ENCODE measurements at places on chromosomes 16 and 17. TPM values are rescaled to one million over a fixed set of nuclear protein-coding genes. Genes with fewer than 3 reads are reported as not detected.
A peak's percentile ranks its signal among the peaks of the same experiment; 100 is the strongest.

DNA sequence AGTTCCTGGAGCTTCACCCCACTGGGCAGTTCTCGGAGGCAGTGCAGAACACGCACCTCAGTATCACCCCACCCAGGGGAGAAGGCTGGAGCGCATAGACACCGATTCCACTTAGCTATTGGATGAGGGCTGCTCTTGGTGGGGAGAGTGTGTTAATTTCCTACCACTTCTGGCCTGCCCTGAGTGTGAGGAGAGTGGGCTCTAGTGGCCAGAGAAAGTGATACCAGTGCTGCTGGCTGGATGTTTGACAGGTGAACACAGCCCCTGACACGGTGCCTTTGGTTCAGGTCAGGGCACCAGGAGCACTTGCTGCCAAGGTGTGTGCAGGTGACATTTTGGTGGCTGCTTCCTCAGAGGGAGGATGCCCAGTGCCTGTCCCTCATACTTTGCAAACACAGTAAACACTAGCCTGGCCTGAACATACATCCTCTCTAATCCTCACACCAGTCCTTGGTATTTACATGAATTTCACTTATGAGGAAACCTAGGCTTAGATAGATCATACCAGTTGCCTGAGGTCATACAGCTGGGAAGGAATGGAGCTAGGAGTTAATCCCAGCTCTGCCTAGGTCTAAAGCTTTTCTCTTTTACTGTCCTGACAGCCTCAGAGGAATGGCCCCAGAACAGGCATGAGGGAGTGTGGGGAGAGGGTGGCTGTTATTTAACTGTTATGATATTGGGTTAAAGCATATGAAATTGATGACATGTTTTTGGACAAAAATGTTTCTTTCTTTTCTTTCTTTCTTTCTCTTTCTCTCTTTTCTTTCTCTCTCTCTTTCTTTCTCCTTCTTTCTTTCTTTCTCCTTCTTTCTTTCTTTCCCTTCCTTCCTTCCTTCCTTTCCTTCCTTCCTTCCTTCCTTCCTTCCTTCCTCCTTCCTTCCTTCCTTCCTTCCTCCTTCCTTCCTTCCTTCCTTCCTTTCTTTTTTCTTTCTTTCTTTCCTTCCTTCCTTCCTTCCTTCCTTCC lies 21.0 kb upstream of the ITGAX start:
- DNase-seq, result peak; percentile 16

KPNA2 gene
- total RNA-seq, result 394 TPM

GRCh38 chr16:66522816-66523590 lies 26.9 kb downstream of the TK2 start:
- DNase-seq, result no peak

DNA sequence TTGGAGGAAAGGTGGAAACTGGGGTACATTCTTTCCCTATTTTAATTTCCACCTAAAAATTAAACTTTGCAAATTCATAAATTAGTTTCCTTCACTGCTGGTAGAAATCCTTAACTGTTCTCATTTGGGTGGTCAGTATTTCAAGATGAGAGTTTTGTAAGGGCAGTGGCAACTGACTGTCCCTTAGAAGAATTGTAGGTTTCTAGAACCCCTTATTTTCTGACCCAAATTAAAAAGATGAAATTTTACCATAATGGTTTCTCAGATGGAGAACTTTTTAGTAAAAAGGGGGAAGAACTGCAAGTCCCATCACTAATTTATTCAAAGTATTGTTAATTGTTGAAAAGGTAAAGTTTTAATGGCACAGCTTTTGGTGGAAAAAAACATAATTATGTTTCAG lies 5.6 kb downstream of the IGF2BP1 start:
- no peak for DNase-seq

MEIOC gene
- total RNA-seq, result 16.4 TPM

ITGA2B gene
- total RNA-seq, result 0.21 TPM

- no peak for DNase-seq
Measured at GRCh38 chr16:58960034-58960433, 225.9 kb upstream of the GOT2 start.

GRCh38 chr17:37694734-37695133 lies 50.1 kb downstream of the HNF1B start:
- DNase-seq, result no peak

SLC5A2 gene
- not detected for total RNA-seq

- DNase-seq, result no peak
Measured at GRCh38 chr16:23321206-23321875, 19.2 kb downstream of the SCNN1B start.

DNA sequence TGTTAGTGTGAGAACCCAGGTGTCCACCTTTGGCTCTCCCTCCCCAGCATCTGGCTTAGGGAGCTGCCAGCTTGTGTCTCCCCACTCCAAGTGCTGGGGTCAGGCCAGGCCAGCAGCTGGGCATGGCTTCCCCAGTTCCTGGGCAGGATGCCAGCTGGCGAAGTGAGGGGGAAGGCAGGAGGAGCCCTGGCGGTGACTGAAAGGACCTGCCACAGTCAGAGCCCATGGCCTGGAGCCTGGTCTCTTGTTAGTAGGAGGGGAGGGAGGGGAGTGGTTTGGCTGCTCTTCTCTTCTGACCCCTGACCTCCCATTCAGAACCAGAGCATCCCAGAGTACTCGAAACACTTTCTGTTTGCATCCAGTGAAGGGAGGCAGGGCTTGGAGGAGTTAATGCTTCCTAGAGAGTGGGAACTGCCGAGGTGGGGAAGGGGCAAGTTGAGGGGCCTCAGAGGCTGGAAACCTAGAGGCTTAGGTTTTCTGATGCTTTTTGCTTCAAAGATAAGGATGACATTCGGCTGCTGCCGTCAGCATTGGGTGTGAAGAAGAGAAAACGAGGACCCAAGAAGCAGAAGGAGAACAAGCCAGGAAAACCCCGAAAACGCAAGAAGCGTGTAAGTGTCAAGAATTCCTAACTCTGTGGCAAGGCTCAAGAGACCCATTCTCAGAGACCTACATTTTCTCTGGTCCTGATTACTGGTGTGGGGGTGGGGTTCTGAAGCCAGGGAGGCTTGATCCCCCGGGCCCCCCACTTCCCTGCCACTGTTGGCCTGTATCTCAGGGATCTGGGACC lies 772 bp downstream of the CHD3 start:
- DNase-seq, result peak; percentile 90

- DNase-seq, result no peak
Measured at GRCh38 chr16:23015580-23015979, 133.7 kb downstream of the USP31 start.

- no peak for DNase-seq
Measured at GRCh38 chr17:20254541-20254940, 212.8 kb downstream of the LGALS9B start.

HS3ST4 gene
- total RNA-seq, result not detected

DNA sequence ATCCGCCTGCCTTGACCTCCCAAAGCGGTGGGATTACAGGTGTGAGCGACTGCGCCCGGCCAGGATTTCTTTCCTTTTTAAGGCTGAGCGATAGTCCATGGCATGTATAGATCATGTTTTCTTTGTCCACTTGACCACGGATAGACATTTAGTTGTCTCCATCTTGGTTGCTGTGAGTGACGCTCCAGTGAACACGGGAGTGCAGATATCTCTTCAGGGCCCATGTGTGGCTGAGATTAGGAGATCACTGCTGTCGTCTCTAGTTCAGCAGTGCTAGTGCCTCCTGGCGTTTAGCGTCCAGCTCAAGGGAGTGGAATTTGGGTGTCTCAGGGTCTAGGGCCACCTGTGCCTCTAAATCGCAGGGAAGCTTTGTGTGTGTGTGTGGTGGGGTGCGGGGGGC lies 41.5 kb downstream of the ABCC1 start:
- DNase-seq, result no peak

GPR139 gene
- not detected for total RNA-seq

- no peak for DNase-seq
Measured at GRCh38 chr17:38706505-38707216, 1.6 kb downstream of the MLLT6 start.

DNA sequence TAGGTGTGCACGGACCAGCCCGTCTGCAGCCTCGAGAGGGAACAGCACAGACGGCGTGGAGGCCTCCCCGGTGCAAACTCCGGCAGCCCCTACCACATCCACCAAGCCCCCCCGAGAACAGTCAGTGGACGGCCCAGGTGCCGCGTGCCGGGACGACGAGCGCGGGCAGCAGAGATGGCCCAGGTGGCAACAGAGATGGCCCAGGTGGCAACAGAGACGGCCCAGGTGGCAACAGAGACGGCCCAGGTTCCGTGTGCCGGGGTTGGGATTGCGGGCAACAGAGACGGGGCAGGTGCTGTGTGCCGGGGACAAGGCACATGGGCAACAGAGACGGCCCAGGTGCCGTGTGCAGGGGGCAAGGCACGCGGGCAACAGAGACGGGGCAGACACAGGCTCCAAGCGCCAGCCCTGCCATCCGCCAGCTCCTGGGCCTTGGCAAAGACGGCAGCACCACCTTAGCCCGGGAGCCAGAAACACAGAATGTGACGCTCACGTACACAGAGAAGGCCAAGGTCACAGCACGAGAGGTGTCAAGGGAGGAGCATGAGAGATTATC lies 31.1 kb downstream of the RPH3AL start:
- no peak for DNase-seq

GRCh38 chr16:89067677-89068443 lies 25.8 kb upstream of the ACSF3 start:
- DNase-seq, result no peak

NOG gene
- 1.2 TPM for total RNA-seq

GRCh38 chr17:1264196-1264595 lies 6.0 kb upstream of the BHLHA9 start:
- DNase-seq, result no peak

GRCh38 chr17:73478768-73479424 lies 165.3 kb downstream of the SDK2 start:
- DNase-seq, result no peak

DNA sequence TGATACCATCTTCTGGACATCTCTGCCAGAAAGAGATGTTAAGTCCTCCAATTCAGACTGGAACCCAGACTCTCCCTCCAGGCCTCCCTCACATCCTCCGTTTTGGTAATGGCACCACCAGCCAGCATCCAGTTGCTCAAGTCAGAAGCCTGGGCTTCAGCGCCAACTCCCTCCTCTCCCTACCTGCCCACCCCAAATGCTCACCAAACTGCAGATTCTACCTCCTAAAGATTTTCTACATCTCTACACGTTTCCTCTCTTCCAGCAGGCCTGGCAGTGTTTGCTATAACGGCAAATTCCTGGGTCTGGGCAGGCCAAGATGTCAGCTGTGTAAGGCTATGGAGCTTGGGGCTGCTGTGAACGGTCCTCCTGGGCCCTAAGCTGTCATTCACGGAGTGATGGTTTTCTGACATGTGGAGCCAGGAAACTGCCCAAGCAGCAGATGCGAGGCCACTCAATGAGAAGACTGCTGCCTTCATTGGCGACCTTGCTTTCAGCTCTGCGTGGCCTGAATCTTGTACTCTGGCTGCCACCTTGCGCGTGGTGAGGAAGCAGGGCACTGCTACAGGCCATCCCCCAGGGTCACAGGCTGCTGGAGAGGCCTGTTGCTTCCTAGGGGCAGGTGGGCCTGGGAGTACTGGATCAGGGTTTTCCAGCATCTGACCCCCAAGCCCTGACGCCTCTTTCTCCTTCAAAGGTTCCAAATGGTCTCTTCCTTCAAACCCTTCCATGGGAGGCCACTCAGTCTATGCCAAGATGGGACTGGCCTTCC lies 37.7 kb downstream of the TBX4 start:
- DNase-seq, result no peak

DNA sequence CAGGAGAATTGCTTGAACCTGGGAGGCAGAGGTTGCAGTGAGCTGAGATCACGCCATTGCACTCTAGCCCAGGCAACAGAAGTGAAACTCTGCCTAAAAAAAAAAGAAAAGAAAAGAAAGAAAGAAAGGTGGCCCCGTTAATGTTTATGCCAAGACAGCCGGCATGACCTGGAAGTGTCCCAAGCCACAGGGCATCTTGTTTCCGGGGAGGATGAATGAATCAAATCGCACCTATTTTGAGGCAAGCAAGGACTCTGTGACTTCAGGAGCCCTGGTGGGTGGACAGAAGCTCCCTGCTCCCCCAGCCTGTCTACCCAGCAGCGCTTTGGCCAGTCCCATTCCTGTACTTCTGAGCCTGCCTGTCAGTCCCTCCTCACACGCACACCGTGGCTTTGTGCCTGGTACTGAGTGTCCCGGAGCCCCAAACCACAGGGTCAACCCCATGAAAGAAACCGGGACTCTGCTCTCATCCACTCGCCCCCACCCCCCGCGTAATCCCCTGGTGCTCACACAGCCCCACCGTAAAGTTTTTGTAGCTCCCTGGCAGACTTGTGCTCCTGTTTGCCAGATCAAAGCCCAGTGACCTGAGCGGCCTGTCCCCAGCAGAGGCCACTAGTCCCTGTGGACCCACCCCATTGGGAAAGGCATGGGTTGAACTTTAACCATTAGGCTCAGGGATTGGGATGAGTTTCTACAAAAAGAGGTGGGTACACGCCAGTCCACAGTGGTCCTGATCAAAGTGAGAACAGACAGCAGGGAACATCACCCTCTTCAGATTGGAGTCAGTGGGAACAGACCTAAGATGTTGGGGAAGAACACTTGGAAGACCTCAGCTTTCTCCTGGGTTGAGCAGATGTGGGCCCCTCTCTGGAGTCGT lies 19.3 kb downstream of the CD2BP2 start:
- DNase-seq, result peak; percentile 50

GRCh38 chr16:68234188-68235107 lies 1.5 kb downstream of the ESRP2 start:
- DNase-seq, result no peak

- no peak for DNase-seq
Measured at GRCh38 chr16:70663524-70664324, 17.4 kb downstream of the IL34 start.

GRCh38 chr17:11637796-11638195 lies 39.5 kb downstream of the DNAH9 start:
- no peak for DNase-seq

DNA sequence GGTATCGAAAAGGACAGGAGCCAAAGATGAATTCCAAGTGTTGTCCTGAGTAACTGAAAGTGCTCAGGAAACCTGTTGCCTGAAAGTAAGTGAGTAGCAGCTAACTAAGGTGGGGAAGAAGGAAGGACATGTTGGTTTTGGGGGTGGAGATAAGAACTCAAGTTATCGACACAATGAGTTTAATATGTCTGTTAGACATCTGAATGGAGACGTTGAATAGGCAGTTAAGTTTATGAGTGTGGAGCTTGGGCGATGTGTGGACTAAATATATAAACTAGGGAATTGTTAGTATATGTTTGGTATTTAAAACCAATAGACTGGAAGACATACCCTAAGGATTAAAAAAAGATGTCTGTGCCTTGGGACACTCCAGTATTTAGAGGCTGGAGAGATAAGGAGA lies 82.7 kb upstream of the ASIC2 start:
- no peak for DNase-seq

CTRB2 gene
- not detected for total RNA-seq

- peak; percentile 78 for DNase-seq
Measured at GRCh38 chr16:30844671-30845449, 49.0 kb downstream of the BCL7C start.

GRCh38 chr17:70875729-70876310 lies 706.5 kb downstream of the KCNJ2 start:
- no peak for DNase-seq

ZMYND15 gene
- not detected for total RNA-seq

GRCh38 chr17:33686171-33686570 lies 393.1 kb upstream of the ASIC2 start:
- DNase-seq, result no peak

PIGL gene
- total RNA-seq, result 11.9 TPM

GRCh38 chr17:8153525-8153956 lies 1.3 kb upstream of the PER1 start:
- DNase-seq, result peak; percentile 81
